ENCODE measurements at places on chromosomes 5 and 9.

GRCh38 chr9:134730011-134730760 lies 88.6 kb downstream of the COL5A1 start:
- no peak for DNase-seq

- no peak for DNase-seq
These were observed 51.3 kb downstream of the LMX1B start for GRCh38 chr9:126664900-126665643.

DNA sequence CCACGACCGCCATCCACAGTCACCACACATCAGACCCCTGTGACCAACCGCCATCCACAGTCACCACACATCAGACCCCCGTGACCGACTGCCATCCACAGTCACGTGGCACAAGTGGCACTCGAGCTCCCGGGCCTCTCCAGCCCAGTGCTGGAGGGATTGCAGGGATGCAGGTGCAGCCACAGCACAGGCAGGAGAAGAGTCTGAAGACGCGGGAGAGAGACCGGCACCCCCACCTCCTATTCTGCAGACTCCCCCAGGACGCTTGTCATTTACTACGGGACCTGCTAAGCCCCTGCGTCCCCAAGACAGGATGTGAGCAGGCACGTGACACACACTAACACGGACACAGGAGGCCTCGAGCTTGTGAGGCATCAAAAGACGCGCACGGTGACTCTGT lies 21.1 kb downstream of the TERT start:
- no peak for DNase-seq

DNA sequence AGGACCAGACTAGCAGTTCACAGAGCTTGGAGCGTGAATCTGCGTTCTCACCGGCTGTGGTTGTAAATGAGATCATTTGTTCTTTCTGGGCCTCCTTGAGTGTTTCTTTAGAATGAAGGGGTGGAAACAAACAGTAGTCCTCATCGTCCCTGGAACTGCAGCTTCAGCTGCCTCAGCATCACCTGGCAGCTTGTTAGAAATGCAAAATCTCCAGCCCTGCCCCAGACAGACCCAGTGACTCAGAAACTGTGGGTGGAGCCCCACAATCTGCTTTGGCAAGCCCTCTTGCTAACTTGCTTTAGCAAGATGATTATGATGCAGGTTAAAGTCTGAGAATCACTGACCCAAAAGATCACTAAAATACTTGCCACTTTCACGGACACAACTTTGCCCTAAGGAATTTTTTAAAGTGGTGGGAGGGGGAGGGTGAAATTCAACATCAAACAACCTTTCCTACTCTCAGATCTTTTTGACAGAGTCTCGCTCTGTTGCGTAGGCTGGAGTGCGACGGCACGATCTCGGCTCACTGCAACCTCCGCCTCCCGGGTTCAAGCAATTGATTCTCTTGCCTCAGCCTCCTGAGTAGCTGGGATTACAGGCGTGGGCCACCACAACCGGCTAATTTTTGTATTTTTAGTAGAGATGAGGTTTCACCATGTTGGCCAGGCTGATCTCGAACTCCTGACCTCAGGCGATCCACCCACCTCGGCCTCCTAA lies 86.0 kb downstream of the BRINP1 start:
- DNase-seq, result no peak

DNA sequence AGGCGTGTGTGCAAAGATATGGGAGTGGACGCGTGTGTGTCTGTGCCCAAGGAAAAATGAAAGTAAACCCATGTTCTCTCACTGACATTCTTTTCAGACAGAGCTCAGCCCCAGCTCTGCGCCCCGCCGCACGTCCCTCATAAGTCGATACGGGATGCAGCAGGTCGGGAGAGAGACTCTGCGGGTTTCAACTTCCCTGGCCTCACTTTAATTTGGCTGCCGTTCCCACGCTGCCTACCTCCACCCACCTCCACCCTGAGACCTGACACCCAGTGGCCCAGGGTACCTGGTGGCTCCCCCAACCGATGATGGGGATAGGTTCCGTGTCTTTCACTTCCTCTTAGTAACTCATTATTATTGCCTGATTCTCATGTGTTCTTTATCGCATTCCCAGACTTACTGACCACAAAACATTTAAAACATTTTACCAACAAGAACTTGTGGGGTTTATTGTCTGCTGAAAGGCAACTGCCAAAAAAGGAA lies 19.4 kb downstream of the LHX2 start:
- no peak for DNase-seq

DNA sequence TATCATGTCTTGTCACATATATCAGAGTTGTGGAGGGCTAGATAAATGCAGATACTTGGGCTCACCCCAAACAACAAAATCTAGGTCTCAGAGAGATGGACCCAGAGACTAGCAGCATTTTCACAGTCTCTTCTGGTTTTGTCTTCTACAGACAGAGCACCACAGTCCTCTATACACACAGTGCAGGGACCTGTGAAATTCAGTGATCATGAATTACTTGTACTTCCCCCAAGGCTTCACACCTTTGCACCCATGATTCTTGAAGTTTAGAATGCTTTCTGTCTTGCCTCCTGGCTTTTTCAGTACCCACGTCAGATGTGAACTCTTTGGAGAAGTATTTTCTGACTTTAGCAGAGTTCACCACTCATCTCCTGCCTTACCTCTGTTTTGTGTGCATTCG lies 371.5 kb upstream of the PRR16 start:
- DNase-seq, result no peak

- DNase-seq, result no peak
These were observed 16.9 kb downstream of the GNG10 start for GRCh38 chr9:111678293-111678692.

Measured in CD4-positive, alpha-beta T cell treated with Interleukin-21 for 1 hour (primary cell).